ENCODE measurements at places on chromosomes 2 and 18.

DNA sequence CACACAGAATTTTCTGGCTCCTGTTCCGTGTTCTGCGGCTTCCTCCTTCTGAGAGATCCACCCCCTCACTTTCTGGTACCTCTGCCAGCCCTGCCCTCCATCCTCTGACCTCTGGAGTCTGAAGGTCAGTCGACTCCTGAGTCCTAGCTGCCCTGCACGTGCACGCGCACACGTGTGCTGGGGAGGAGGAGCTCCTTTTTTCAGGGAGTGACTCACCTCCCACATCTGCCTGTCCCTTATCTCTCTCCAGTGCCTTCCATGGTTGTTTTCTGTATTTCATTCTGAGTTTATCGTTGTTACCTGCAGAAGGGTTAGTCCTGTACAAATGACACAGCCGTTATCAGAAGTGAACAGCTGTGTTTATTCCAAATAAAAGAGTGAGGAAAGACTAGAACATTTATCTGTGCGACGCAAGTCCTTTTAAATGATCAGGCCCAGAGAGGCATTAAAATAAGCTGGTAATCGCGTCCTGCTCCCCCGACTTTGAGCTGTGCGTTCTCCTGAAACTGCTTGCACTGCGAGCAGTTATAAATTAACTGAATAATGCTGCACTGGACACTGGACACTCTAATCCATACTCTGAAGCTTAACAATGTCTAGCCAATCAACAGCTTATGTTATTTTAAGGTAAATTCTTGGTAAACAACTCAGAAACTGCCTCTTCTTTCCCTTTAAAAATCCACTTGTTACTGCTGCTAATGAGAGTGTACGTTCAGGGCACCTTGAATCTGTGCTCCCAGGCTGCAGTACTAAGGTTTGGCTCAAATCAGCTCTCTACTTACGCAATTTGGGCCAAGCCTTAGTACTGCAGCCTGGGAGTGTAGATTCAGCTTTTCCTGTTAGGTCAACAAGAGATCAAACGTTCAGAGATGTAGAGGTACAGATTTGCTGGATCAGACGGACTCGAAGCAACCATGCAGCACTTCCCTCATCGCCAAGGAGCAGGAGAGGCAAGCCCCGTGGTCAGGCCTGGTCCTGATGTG is 72.5 kb downstream of the GALR1 start:
- no peak for DNase-seq

DNA sequence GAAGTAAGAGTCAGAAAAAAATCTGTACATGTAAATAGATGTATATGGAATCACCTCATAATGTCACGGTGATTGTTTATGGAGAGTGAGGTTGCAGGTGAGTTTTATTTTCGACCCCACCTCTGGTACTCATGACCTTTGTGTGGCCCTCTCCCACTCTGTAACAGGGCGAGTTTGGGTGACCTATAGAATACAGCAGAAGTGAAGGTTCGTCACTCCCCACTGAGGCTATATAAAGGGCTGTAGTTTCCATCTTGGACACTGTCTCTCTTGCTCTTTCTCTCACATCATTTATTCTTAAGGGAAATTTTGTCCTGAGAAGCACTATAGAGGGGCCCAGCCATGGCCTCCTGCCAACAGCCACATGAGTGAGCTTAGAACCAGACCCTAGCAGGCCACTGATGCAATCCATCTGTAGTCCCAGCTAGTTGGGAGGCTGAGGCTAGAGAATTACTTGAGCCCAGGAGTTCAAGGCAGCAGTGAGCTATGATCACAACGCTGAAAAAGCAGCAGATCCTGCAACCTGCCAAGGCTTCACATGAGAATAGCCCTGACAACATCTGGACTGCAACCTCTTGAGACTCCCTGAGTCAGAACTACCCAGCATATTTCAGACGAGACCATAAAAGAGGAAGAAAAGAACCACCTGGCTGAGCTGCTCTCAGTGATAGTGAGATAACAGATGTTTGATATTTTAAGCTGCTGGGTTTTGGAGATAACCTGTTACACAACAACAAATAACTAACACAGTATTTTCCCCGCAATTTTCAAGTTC is 74.3 kb upstream of the SLC1A4 start:
- no peak for DNase-seq

GRCh38 chr2:159933040-159933726 is 129.2 kb downstream of the PLA2R1 start:
- DNase-seq: no peak

- DNase-seq: no peak
Measured at GRCh38 chr2:49577041-49577440, 422.7 kb upstream of the FSHR start.

- DNase-seq: no peak
Measured at GRCh38 chr2:125398738-125399524, 1257.0 kb upstream of the GYPC start.

- no peak for DNase-seq
Measured at GRCh38 chr2:151953467-151953866, 125.2 kb upstream of the ARL5A start.

All from stimulated activated CD8-positive, alpha-beta memory T cell treated with anti-CD3 and anti-CD28 coated beads, Interleukin-4, amount 100 ng/mL, for 1 hour (primary cell).